ENCODE measurements at places on chromosomes 5 and 9.

DNA sequence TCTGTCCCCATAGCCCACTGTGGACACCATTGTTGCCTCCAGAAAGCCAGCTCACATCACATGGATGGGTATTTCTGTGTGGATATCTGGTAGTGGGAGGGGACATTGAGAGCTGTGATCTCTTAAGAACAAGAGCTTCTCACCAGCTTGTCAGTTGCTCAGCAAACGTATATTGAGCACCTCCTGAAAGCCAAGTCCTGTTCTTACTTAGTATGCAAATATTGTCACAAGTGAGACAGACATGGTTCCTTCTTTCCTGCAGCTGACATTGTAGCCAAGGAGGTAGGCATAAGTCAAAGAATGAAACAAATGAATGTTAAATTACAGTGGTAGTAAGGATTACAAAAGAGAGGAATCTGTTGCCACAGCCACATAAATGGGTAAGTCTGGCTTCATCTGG is 3.8 kb downstream of the TCOF1 start:
- DNase-seq = no peak

- peak; percentile 47 for DNase-seq
Measured at GRCh38 chr5:135462304-135462703, 10.2 kb upstream of the TIFAB start.

GRCh38 chr9:13470836-13471235 is 191.3 kb upstream of the MPDZ start:
- no peak for DNase-seq

DNA sequence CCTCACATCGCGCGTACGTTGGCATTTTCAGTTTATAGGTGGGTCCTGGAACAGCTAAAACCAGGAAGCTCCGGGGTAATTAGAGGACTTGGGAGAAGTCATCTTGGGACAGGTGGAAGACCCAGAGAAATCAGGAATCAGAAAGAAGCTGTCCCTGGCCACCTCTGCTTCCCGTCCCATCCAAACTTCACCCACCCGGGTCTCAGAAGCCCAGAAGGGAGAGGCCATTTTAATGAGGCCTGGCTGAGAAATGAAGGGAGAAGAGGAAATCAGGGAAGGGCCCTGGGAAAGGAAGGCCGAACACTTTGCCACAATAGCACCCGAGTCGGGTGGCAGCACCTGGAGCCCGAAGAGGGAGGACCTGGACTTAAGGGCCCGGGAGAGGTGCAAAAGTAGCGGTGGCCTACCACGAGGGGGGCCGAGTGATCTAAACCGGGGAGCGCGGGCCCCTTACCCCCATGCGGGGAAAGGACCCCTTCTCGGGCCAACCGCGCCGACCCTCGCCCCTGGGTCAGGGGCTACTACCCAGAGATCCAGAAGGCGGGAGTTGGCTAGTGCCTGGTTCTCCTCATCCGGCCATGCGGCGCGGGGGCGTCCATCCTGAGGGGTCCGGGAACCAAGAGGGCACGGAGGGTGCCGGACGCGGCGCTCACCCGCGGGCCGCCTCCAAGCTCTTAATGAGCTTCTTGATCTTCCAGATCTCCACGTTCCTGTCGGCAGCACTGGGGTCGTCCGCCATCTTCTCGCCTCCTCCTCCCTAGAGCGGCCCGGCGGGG is 668 bp downstream of the ETF1 start:
- peak; percentile 14 for DNase-seq

GRCh38 chr5:100423330-100423729 is 111.8 kb upstream of the FAM174A start:
- no peak for DNase-seq

- DNase-seq = no peak
Measured at GRCh38 chr5:68771732-68772131, 322.1 kb upstream of the SLC30A5 start.

DNA sequence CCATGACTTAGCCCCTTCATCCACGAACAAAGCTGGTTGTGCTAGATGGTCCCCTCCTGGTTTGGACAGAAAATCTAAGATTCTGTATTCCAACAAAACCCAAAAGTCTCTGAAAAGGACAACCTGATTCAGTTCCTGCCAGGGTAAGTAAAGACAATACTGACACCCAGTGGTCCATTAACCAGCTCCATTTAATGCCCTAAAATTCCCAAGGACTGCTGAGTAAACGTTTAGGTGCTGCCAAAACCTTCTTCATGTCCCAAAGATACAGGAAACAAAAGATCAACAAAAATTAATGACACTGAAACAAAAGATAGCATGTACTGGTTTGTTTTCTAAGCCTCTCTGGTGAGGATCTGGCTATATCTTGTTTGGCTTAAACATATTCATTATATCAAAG is 25.3 kb upstream of the PPP1R2B start:
- peak; percentile 53 for DNase-seq

GRCh38 chr5:113183694-113184093 is 207.1 kb downstream of the DCP2 start:
- DNase-seq = no peak

DNA sequence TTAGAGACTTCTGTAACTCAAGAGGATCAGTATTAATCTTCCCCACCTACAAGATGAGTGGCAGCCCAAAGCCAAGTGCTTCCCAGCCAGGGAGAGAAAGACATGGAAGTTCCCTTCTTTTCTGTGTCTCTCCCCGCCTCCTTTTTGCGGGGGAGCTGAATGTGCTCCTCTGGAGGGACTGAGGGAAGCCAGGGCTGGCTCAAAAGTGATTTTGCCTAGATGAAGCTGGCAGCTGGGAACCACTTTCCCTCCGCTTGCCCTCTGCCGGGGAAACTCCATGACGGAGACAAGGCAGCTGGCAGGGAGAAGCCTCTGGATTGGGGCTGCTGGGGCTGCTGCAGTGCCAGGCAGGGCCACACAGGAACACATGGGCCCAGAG is 24.4 kb downstream of the EGR1 start:
- no peak for DNase-seq

GRCh38 chr9:4812858-4813257 is 20.1 kb downstream of the RCL1 start:
- DNase-seq = no peak

GRCh38 chr5:40627706-40628105 is 52.0 kb upstream of the PTGER4 start:
- no peak for DNase-seq

DNA sequence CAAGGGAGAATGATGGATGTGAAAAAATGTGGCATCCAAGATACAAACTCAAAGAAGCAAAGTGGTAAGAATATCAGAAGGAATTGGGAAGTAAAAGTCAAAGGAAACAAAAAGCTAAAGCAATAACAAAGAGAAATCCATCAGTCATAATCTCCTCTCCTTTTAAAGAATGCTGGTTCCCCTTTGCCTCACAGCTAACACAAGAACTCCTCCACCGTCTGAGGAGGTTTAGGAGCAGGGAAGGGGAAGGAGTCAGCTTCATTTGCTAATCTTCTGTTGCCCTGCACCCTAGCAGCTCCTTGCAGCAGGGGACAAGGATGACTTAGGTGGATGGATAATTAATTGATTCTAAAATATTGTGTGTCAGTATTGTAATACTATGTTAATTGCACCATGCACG is 16.4 kb downstream of the CD274 start:
- DNase-seq = no peak

DNA sequence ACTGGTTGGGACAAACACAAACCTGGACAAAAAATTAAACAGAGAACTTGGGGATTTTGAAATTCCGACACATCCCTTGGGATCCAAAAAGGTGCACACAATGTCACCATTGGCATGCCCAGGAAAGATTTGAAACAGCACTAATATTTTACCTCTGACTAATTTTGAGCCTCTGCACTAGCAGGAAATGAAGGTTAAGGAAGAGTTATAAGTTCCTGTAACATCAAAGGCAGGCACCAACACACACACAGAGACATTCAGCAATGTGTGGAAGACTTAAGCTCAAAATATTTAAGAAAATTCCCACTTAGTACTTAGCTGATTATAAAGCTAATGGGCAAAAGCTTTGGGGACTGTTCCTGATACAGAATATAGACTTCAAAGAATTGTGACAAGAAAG is 247.0 kb downstream of the CDH9 start:
- DNase-seq = no peak

- no peak for DNase-seq
Measured at GRCh38 chr5:7250611-7251010, 145.3 kb upstream of the ADCY2 start.

DNA sequence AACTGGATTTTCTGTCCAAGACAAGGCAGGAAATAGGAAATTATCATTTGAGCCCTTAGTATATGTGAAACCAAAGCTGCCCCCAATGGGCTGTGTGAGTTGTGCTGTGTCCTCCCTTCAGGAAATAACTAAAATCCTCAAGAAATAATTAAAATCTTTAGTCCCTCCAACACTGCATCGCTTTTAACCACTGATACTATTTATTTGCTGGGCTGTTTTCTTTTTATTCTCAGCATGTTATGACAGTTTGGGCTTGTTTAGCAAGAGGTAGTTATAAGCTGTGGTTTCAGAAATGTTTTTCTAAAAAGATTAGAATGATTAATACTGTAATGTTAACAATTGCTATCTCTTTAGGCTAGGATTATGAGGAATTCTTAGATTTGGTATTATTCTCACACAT is 187.0 kb upstream of the KCNN2 start:
- peak; percentile 13 for DNase-seq

DNA sequence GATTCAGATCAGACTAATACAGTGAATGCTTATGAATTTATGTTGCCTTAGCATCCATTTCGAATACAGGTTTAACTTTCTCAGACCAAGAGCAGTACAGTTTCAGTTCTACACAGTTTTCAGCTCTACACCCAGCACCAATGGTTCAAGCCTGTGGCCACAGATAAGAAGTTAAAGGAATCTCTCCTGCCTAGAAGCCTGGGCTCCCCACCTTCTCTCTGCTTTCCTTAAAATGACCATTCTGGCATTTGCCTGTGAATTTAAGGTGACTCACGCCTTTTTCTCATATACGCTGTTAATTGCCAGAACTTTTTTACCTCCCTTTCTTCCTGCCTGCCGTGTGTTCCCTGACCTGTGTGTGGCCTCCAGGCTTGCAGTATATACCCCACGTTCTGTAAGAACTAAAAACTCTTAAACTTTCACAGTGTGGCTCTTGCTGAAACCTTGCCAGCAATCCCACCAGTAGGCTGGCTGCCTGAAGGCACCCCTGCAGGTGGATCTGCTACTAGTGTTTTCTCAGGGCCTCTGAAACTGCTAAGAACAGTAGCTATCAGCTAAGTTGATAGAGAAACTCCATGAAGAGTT is 692.8 kb upstream of the CDH18 start:
- DNase-seq = no peak

DNA sequence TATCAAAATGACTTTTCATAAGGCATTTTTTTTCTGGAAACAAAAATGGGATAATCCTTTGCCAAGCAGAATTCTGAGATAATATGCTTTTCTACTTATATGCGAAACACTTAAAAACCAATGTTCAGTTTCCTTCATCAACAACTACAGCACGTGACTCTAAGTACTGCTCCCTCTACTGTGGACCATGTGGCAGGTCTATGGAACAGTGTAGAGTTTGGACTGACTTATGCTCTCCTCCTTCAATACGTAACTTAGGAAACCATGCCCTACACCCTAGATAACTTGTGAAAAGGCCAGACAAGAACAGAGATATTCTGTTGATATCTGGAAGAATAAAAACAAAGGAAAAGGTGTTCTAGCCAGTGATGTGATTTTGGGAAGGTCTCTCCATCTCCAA is 111.3 kb upstream of the GNA14 start:
- DNase-seq = no peak

- no peak for DNase-seq
Measured at GRCh38 chr9:114003351-114003750, 74.7 kb downstream of the AMBP start.

DNA sequence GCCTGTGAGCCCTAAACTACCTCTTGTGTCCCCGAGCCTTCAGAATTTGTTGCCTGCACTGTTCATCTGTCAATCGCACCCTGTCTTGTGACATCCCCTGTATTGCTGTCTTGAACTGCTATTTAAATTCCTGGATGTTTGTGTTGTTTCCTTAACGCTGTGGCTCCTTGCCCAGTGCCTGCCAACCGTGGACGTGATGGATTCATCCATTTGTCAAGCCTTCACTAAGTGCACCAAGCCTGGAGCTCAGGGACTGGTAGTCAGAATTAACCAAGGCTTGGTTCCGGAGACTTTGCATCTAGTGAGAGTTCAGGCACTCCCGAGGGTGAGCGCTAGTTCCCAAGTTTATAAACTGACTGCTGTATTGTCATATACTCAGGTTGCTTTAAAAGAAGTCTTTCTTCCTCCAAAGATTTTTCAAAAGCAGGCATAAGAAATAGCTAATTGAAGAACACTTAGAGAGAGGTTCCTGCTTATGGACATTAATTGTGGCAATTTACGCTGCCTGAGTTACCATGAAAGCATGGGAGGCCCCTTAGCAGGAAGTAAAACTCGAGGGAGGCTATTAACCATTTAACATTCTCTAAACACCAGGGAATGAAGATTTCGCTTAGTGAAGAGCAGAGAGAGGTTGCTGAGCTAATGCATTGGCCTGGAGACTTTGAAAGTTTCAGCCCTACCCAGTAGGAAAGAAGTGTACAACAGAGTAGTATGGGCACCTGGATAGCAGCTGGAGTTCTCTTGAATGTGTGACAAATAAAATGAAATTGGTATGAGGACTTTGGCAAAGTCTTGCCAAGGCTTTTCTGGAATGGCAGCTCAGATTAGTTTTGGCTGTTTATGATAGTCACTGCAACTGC is 29.0 kb downstream of the RGS3 start:
- DNase-seq = no peak

GRCh38 chr5:154782326-154782725 is 27.1 kb downstream of the LARP1 start:
- no peak for DNase-seq

- no peak for DNase-seq
Measured at GRCh38 chr9:33903157-33903780, 86.3 kb downstream of the UBE2R2 start.

- peak; percentile 8 for DNase-seq
Measured at GRCh38 chr9:97510797-97511654, 9.6 kb downstream of the TMOD1 start.

- no peak for DNase-seq
Measured at GRCh38 chr5:160310552-160311295, 1.6 kb downstream of the CCNJL start.

- peak; percentile 83 for DNase-seq
Measured at GRCh38 chr5:172897481-172898217, 61.6 kb upstream of the RPL26L1 start.

GRCh38 chr9:99787556-99787955 is 34.1 kb upstream of the NR4A3 start:
- no peak for DNase-seq

DNA sequence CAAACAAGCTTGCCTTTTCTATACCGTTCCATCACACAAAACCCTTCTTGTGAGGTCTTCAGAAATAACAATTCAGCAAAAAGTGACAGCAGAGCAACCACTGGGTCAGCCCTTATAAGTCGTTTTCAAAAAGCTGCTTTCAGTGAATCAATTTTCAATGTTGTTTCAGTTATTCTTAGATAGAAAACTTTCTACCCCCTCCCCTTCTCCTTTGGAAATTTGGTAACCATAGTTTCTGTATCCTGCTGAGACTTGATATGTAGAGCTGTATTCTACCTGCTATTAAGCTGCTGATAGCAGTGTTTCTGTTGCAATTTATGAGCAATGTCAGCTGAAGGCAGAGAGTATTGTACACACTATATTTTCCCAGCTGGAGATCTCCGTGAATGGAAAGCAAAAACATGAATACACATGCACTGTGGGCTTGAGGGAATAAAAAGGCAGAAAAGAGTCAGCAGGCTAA is 75.7 kb downstream of the ZNF608 start:
- DNase-seq = no peak

- no peak for DNase-seq
Measured at GRCh38 chr5:111488353-111488752, 24.0 kb downstream of the STARD4 start.

GRCh38 chr9:84101964-84102632 is 121.5 kb downstream of the RMI1 start:
- DNase-seq = no peak

GRCh38 chr5:151250346-151251000 is 2.5 kb upstream of the GM2A start:
- peak; percentile 28 for DNase-seq

GRCh38 chr5:1899201-1899600 is 16.5 kb upstream of the IRX4 start:
- no peak for DNase-seq

All from cardiac muscle cell (in vitro differentiated cells and primary cell).